Activated T-helper 1 cell treated with anti-CD3 and anti-CD28 coated beads, Interleukin-12 subunit alpha, Interleukin-12 subunit beta, Interleukin-2, Interleukin-4 antibody, amounts not matched to agents 30 ng/mL and 10 ng/mL and 1 ng/mL, durations not matched to agents 14 hours and 24 hours and 36 hours (primary cell): ENCODE measurements at places on chromosomes 7 and 10. TPM values are rescaled to one million over a fixed set of nuclear protein-coding genes. Genes with fewer than 3 reads are reported as not detected.
A peak's percentile ranks its signal among the peaks of the same experiment; 100 is the strongest.

LRRN3 gene
- total RNA-seq: 57.3 and 61.5 TPM in 2 replicates

FIGNL1 gene
- total RNA-seq: 41.6 and 45.4 TPM in 2 replicates

MCU gene
- total RNA-seq: 12.6 and 17.5 TPM in 2 replicates

ERCC6 gene
- 11.2 and 11.7 TPM in 2 replicates for total RNA-seq

POM121C gene
- 76.9 and 82.7 TPM in 2 replicates for total RNA-seq

PAPSS2 gene
- 0.07 and 0.21 TPM in 2 replicates for total RNA-seq

CCDC172 gene
- total RNA-seq: not detected in 2 replicates

IFIT5 gene
- 8.7 TPM in 2 replicates for total RNA-seq

MAGI2 gene
- 0.10 and 0.17 TPM in 2 replicates for total RNA-seq

EN2 gene
- not detected in 2 replicates for total RNA-seq

GALNT17 gene
- not detected in 2 replicates for total RNA-seq

GRCh38 chr10:106705681-106706100 is 458.8 kb downstream of the SORCS1 start:
- peak; percentile 4 for DNase-seq
- H3K27ac ChIP-seq: no peak overlapping the region
- no peaks in the 10 kb centered on the region for H3K27me3 ChIP-seq
- no peaks in the 10 kb centered on the region for H3K36me3 ChIP-seq

GRCh38 chr10:3635697-3636096 is 149.3 kb downstream of the KLF6 start:
- DNase-seq: no peak
- H3K4me3 ChIP-seq: no peak overlapping the region
- peaks cover 30% of the 10 kb centered on the region for H3K27me3 ChIP-seq
- H3K36me3 ChIP-seq: no peaks in the 10 kb centered on the region
- H3K4me1 ChIP-seq: peaks cover 12% of the 10 kb centered on the region

GRCh38 chr10:33826186-33826585 is 491.7 kb upstream of the NRP1 start:
- peaks cover 1% of the 10 kb centered on the region for H3K27me3 ChIP-seq
- H3K4me3 ChIP-seq: no peak overlapping the region
- no peak overlapping the region for H3K27ac ChIP-seq
- no peak for DNase-seq
- no peaks in the 10 kb centered on the region for H3K36me3 ChIP-seq
- H3K4me1 ChIP-seq: no peaks in the 10 kb centered on the region

- no peak for DNase-seq
- no peak overlapping the region for H3K27ac ChIP-seq
- H3K27me3 ChIP-seq: no peaks in the 10 kb centered on the region
- H3K36me3 ChIP-seq: no peaks in the 10 kb centered on the region
- H3K4me1 ChIP-seq: no peaks in the 10 kb centered on the region
Observed at GRCh38 chr10:48819783-48820182, 119.9 kb downstream of the LRRC18 start.

DNA sequence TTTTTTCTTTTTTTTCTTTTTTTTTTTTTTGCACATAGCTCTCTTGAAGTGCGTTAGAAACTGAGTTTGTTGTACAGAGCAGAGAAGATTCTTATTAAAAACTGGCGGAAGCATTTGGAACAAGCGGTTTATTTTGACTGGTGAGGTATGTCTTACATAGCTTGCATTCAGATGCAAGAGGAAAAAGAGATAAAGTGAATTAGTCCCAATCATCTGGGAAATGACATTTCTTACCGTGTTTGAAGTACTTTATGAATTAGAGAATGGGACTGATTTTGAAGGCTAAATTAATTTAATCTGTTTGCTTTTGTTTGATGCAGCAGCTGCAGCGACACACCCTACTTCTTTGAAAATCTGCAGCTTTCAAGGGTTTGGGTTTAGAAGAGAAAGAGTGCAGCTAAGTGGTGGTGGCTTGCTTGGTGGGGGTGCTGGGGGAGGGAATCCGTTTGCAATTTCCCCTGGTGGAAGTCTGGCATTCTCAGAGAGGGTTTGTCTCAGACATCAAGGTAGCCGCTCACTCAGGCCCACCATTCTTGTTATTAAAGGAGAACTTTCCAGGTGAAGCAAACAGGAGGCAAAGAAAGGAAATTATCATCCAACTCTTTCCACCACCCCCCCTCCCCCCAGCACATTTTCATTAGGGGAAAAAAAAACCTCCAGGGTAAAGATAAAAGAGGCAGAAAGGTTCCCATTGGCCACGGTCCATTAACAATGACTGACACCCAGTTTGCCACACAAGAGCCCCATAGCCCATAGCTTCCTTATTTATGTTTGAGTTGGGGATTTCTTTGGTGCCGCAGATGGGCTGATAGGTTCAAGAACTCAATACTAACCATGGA is 231.7 kb downstream of the SKIDA1 start:
- no peaks in the 10 kb centered on the region for H3K36me3 ChIP-seq
- no peaks in the 10 kb centered on the region for H3K4me1 ChIP-seq
- no peak overlapping the region for H3K27ac ChIP-seq
- peaks cover 13% of the 10 kb centered on the region for H3K27me3 ChIP-seq
- no peak for DNase-seq
- no peak overlapping the region for H3K4me3 ChIP-seq

- peaks cover 9% of the 10 kb centered on the region for H3K27me3 ChIP-seq
- H3K4me3 ChIP-seq: no peak overlapping the region
- peaks cover 22% of the 10 kb centered on the region for H3K4me1 ChIP-seq
- no peak overlapping the region for H3K27ac ChIP-seq
Observed at GRCh38 chr10:14822879-14823755, 14.7 kb downstream of the CDNF start.

DNA sequence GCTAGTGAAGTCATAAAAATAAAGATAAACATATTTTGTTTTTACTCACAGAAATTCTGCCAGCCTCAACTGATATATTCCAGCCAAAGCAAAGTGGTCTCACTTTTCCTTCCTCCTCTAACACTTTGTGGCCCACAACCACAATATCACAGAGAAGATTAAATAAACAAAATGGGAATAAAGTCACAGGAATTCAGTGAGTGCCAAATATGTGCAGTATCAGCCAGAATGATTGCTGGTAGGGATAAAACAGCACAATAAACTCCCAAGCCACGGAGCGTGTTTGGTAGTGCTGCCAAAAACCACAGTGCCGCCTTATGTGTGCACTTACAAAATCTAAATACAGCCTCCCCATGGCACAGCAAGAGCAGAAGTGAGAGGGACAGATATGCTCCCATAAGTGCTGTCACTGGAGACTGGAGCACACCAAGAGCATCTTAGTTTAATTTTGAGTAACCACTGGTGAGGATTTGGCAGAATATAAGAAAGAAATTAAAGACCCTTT is 155.8 kb downstream of the POM121L12 start:
- DNase-seq: no peak
- H3K27ac ChIP-seq: no peak overlapping the region
- no peaks in the 10 kb centered on the region for H3K4me1 ChIP-seq
- no peaks in the 10 kb centered on the region for H3K36me3 ChIP-seq

GRCh38 chr7:2668401-2668800 is 19.6 kb upstream of the AMZ1 start:
- no peaks in the 10 kb centered on the region for H3K36me3 ChIP-seq
- no peak for DNase-seq
- no peak overlapping the region for H3K4me3 ChIP-seq
- H3K4me1 ChIP-seq: no peaks in the 10 kb centered on the region
- no peak overlapping the region for H3K27ac ChIP-seq
- H3K27me3 ChIP-seq: peaks cover 31% of the 10 kb centered on the region

- no peak overlapping the region for H3K4me3 ChIP-seq
- H3K27ac ChIP-seq: no peak overlapping the region
- H3K27me3 ChIP-seq: no peaks in the 10 kb centered on the region
- no peak for DNase-seq
- peaks cover 24% of the 10 kb centered on the region for H3K4me1 ChIP-seq
Observed at GRCh38 chr7:129865093-129865924, 87.5 kb downstream of the UBE2H start.

- no peaks in the 10 kb centered on the region for H3K36me3 ChIP-seq
- H3K27me3 ChIP-seq: peaks cover 13% of the 10 kb centered on the region
- H3K4me3 ChIP-seq: no peak overlapping the region
Observed at GRCh38 chr10:113052076-113052830, 102.2 kb downstream of the TCF7L2 start.

DNA sequence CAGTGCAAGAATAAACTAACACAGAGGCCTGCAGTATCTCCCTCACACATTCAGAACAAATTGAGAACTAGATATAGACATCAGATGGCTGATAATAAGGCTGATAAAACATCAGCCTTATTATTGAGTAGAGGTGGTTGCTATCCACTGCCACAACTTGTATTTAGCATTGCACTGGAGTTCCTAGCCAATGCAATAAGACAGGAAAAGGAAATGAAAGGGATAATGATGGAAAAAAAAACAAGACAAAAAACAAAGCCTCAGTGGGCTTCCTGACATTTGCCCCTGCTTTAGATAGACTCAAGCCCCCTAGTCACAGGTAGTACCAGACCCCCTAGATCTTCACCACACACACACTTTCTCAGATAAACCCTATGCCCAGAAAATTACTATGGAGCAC is 33.2 kb upstream of the ELN start:
- no peaks in the 10 kb centered on the region for H3K4me1 ChIP-seq
- DNase-seq: no peak
- H3K36me3 ChIP-seq: no peaks in the 10 kb centered on the region
- H3K27ac ChIP-seq: no peak overlapping the region
- H3K4me3 ChIP-seq: no peak overlapping the region

DNA sequence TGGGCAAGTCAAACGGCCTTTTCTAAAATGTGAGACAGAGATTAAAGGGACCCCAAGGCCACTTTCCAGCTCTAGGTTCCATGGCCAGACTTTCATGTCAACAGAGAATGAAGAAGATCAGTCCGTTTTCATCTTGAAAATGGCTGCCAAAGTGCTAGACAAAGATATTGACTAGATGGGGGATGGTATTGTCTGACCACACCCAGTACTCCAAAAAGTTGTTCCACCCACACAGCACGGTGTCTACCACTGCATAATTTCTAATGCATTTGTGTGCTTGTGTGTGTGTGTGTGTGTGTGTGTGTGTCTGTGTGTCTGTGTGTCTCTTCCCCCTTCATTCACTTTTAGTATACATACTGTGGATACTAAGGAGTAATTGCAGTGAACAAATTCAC is 1.3 kb downstream of the COL1A2 start:
- peaks cover 6% of the 10 kb centered on the region for H3K27me3 ChIP-seq
- no peak for DNase-seq

DNA sequence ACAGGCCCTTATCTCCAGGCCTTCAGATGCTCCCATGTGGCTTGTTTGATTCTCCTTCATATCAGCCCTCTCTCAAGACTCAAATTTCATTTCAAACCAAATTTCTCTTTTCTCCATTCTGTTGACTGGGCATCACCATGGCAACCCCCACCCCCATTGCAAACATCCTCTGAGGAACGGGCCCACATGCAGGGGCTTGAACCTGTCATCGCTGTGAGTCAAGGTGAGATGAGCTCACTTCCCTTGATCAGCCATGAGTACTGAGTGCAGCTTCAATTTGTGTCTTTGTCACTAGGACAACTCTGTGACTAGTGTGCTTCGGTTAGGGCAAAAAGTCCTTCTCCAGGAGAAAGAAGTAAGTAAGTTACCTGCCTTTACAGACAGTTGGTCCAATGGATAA is 41.9 kb downstream of the CALML3 start:
- DNase-seq: no peak
- H3K36me3 ChIP-seq: no peaks in the 10 kb centered on the region

DNA sequence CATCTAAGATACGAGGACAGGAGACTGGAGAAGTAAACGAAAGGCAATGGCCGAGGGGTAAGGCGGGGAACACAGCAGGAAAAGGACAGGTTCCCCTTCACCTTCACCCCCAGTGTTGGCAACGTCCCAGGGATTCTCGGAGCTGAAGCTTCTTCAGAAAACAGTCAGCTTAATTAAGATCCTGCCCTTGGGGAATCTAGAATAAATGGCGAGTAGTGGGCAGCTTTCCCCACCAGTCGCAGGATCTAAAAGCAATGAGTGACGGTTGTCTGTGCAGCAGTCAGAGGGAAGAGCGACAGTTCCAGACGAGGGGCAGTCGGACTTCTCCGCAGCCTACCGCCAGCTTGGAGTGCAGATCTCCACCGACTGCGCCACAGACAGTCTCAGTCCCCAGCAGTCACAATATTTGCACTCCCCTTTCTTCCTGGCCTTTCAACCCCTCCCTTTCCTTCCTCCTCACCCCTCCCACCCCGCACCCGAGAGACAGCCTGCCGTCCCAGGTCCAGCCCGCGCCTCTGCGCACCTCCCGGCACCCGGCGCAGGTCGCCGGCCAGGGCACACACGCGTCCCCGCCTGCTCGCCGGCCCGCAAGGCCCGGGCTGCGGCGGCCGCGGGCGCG is 10.9 kb upstream of the SP8 start:
- H3K36me3 ChIP-seq: no peaks in the 10 kb centered on the region
- H3K27me3 ChIP-seq: peaks cover 60% of the 10 kb centered on the region
- peaks cover 11% of the 10 kb centered on the region for H3K4me1 ChIP-seq
- no peak for DNase-seq
- peak overlapping the region; percentile 61 for H3K27ac ChIP-seq

- peaks cover 7% of the 10 kb centered on the region for H3K4me1 ChIP-seq
- H3K27me3 ChIP-seq: peaks cover 35% of the 10 kb centered on the region
- H3K36me3 ChIP-seq: no peaks in the 10 kb centered on the region
- no peak overlapping the region for H3K27ac ChIP-seq
- no peak overlapping the region for H3K4me3 ChIP-seq
- no peak for DNase-seq
Observed at GRCh38 chr10:49113741-49114141, 1.6 kb downstream of the VSTM4 start.

DNA sequence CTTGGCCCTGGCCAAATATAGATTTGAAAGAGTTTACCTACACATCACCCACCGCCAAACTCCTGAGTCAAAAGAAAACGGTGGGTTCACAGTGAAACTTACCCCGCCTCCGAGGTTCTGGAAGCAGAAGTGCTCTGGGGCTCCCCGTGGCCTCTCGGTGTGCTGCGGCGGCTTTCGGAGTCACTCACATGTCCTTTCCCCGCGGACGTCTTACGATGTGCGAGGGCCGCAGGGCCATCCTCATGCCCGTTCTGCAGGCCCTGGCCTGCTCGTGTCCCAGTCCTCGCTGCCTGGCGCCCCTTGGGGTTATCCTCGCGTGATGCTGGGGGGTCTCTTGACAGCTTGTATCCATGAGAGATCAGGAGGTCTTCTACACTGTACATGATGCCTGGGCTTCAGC is 12.0 kb downstream of the JCAD start:
- no peak overlapping the region for H3K4me3 ChIP-seq
- peaks cover 39% of the 10 kb centered on the region for H3K27me3 ChIP-seq
- peaks cover 23% of the 10 kb centered on the region for H3K4me1 ChIP-seq
- H3K36me3 ChIP-seq: peaks cover 4% of the 10 kb centered on the region

DNA sequence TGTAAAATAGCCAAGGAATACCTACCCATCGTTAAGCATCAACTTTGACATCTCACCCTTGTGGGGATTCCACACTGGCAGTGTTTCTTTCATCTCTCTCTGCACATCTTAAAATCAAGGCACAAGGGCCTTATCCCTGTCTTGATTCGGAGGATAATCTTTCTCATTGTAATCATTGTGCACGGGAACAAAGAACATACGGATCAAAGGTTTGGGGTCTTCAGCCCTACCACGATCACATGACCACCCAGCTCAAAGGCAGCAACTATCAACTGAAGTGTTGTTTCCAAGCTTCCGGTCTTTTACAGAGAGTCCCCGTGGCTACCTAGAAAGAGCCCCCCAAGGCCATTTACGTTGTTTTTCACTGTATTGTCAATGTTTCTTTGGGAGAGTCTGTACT is 11.9 kb downstream of the FGFBP3 start:
- H3K27ac ChIP-seq: no peak overlapping the region
- H3K4me3 ChIP-seq: no peak overlapping the region
- peaks cover 15% of the 10 kb centered on the region for H3K4me1 ChIP-seq
